ENCODE measurements at places on chromosomes 2 and 18.

DNA sequence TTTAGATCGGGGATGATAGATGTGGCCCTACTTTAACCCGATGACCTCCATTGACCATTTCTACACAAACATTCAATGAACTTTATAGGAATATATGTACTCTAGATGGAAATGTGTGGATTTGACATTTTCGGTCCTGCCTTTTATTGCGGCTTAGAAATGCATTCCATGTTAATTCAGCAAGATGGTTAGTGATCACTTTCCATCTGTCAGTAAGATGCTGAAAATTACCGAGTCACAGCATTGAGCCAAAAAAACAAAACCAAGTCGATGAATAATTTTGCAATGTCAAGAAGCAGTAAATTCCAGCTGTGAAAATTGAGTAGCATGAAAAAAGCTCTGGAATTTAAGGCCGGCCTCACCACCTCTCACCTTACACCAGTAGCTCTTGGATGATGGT lies 1642.6 kb upstream of the NXPH2 start:
- DNase-seq = no peak

DNA sequence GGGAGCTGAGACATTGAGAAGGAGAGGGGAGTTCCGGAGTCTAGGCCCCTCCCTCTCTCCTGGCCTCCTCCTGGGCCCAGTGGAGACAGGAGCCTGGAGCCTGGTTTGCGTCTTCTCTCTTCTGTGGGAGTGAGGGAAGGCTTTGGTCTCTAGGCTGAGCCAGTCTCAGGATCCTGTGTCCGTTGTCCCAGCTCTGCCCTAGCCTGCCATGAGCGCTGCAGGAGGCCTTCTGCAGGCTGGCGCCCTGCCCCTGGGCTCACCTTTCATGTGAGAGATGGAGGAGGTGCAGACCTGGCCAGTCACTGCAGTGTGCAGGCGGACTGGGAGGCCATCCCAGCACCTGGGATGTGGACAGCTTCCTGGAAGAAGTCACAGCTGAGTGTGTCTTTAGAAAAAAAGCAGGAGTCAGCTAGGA lies 8.7 kb downstream of the IMPA2 start:
- no peak for DNase-seq

DNA sequence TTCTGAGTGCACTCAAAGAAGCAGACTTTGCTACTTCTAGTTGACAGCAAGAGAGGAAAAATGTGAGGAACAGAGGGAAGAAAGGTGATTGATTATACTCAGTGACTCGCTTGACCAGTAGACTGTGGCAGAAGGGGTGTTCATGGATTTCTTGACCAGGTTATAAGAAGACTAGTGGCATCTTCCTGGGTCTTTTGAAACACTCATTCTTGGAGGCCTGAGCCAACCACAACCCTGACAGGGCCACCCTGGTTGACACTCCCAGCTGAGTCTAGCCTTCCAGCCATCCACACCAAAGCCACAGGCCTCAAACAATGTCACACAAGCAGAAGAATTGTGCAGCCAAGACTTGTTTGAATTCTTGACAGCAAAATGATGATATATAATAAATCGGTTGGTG lies 366.3 kb downstream of the SS18 start:
- DNase-seq = no peak

GRCh38 chr2:43221124-43221762 lies 5.2 kb downstream of the ZFP36L2 start:
- peak; percentile 54 for DNase-seq

- no peak for DNase-seq
Measured at GRCh38 chr2:28449488-28450395, 46.1 kb upstream of the PLB1 start.

DNA sequence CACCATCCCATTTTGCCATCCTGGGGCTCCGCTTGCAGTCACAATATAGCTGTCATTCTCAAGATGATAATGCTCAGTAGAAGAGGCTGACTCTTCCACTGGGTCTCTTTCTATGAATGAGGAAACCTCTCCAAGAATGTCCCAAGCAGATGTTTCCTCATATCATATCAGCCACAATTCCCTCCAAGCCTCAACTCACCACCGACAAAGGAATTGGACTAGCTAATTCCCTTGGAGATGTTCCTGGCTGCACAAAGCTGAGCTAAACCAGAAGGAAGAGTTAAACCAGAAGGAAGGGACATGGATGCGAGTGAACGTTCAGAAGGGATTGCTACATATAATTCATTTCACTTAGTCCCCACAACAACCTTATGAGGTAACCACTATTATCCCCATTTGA lies 65.0 kb upstream of the NPAS2 start:
- DNase-seq = no peak

DNA sequence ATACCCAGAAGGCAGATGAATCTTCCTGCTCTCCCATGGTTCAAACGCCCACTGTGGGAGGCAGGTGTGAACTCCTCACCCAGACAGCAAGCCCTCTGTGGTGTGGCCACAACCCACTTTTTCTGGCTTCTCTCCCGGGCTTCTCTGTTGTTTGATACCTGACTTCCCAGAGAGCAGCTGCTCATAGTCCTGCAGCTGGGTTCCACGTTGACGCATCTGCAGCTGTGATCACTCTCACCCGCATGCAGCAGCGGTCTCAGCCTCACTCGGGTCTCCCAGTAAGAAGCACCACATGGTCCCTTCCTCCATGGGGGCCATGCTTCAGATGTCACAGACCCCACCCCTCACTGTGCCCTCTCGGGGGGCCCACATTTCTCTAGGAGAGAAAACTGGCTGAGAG lies 3.5 kb downstream of the ASPRV1 start:
- peak; percentile 25 for DNase-seq

GRCh38 chr2:236659758-236660150 lies 90.1 kb downstream of the ACKR3 start:
- no peak for DNase-seq

GRCh38 chr18:58067601-58068000 lies 23.6 kb downstream of the NEDD4L start:
- no peak for DNase-seq

DNA sequence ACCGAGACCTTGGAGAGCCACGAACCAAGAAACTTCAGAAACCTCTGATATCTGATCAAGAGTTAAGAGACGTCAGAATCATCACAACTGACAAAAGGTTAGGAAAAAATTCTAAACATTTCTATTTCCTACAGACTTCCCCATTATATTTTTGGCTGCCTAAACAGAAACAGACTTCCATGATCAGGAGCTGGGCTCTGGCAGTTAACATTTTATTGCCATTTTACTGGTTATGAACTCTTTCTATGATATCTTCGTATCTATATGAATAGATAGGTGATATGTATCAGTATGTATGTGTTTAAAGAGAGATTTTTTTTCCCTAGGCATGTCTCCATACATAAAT lies 31.1 kb upstream of the PPP1R1C start:
- no peak for DNase-seq

DNA sequence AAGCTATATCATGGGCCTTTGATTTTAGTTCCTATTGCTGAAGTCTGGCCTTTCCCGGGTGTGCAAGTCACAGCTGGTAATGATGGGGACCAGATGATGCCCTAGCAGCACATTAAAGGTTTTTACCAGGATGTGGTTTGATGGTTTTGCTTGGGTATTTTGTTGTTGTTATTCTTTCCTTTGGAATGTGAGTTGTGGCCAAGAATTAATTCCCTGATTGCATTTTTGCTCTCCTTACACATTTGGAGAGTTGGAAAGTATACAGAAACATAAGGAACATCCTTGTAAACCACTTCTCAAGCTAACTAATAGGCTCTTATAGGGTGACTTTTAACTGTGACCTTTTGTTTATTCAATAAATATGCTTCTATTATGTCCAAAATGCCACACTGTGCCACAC lies 154.1 kb upstream of the MMADHC start:
- no peak for DNase-seq

- peak; percentile 30 for DNase-seq
Measured at GRCh38 chr2:39007875-39008504, 112.9 kb downstream of the SOS1 start.

DNA sequence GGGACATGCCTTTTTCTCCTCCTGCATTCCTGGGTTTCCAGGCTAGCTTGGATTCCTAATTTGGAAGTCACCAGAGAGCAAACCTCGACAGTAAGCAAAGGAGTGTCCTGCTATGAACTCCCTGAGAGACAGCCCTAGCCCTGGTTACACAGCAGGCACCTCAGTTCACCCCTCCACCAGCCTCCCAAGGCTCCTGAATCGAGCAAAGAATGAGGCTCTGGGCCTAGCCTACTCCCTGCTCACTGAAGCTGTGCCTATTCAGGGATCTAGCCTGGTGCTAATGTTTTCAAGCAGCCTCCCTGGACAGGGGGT lies 66.7 kb upstream of the RMDN2 start:
- no peak for DNase-seq

DNA sequence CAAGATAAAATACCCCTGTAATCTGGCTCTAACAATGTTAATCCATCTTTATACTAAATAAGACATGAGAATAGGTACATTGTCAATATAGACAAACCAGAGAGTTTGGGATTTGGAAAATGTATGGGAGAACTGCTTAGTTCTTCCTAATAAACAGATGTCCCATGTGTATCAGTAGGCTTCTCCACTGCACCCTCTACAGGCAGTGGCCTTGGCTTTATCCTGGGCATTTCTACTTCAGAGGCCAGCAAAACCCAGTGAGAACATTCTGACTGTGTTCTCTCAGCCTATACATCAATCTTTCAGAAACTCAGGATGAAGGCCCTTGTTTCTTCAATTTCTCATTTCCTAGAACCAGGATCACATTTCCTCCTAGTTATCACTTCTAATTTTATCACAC lies 1167.5 kb upstream of the ACVR2A start:
- no peak for DNase-seq

Data from OCI-LY7 (cell line).